ENCODE measurements at places on chromosomes 6 and 20. TPM values are rescaled to one million over a fixed set of nuclear protein-coding genes. Genes with fewer than 3 reads are reported as not detected.

Gene TMEM14B
- 59.8 TPM for total RNA-seq

GRCh38 chr6:43658161-43658560 is 13.3 kb downstream of the RSPH9 start:
- no peak for DNase-seq

Gene AGER
- total RNA-seq: 27.4 TPM

Gene DPPA5
- not detected for total RNA-seq

DNA sequence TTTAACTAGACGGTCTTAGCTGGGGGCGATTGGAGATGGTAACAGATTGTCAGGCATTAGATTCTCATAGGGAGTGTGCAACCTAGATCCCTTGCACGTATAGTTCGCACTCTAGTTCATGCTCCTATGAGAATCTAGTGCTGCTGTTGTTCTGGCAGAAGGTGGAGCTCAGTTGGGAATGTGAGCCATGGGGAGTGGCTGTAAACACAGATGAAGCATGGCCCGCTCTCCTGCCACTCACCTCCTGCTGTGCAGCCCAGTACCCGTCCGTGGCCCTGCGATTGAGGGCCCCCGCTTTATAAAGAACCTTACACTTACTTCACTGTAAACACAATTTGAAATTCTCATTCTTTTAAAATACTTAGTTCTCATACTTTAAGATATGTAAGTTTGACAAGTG is 339.4 kb downstream of the CDH26 start:
- DNase-seq: no peak

DNA sequence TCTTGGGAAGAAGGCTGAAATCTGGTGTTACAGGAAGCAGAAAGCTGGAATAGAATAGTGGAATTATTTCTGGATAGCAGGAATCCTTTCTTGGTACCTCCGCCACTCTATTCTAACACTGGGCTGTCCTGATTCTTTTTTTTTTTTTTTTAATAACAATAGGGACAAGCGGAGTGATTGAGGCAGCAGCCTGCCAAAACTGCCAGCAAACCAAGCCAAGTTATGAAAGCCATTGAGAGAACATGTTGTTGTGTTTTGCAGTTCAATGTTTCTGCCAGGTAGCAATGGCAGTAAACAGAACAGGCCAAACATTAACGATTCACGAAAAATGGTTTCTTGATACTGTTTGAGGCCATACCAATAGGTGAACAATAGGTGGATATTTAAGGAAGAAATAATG is 47.1 kb downstream of the SLC26A8 start:
- no peak for DNase-seq

DNA sequence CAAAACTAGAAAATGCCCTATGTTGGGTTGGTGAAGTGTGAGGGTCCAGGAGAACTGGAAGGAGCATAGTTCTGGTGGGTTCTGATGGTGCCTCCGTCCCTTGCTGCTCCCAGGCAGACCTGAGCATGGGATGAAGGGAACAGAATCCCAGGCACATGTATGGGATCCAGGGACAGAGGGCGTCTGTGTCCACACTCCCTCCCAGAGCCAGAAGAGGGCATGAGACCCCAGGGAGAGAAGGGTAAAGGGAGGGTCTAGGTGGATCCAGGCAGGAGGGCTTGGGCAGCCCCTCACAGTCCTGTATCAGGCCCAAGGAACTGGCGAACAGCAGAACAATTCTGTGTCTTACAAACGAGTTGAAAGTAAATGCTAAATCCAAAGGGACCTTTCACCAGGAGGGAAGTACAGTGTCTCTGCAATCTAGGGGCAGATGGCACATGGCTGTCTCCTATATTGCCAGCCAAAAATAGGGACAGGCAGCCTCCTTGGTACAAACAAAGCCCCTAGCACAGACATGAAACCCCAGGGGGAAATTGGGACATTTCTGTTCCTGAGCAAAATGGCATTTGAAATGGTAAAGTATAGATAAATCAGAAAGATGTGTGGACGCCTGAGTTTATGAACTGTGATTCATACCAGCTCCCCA is 2.5 kb upstream of the BPIFA1 start:
- no peak for DNase-seq

Gene SCGN
- total RNA-seq: not detected

GRCh38 chr6:138291036-138291848 is 73.0 kb upstream of the PBOV1 start:
- no peak for DNase-seq

DNA sequence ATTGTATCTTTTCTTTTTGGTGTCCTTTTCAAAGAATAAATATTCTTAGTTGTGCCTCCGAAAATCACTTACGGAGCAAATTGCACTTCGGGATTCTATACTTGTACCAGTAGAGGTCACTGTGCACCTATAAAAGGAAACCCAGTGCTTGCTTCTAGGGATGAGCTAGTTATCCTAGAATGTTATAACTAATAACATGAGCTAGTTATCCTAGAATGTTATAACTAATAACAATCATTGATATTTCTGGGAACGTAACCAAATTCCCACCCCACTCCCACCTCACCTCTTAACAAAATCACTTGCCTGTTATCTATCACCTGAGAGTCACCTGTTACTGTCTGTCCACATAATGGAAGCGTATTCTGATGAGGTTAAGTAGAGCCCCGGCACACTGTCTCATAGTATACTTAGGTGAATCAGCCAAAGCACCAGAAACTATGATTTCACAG is 126.9 kb upstream of the TIAM2 start:
- DNase-seq: no peak

Gene SLC32A1
- total RNA-seq: not detected

DNA sequence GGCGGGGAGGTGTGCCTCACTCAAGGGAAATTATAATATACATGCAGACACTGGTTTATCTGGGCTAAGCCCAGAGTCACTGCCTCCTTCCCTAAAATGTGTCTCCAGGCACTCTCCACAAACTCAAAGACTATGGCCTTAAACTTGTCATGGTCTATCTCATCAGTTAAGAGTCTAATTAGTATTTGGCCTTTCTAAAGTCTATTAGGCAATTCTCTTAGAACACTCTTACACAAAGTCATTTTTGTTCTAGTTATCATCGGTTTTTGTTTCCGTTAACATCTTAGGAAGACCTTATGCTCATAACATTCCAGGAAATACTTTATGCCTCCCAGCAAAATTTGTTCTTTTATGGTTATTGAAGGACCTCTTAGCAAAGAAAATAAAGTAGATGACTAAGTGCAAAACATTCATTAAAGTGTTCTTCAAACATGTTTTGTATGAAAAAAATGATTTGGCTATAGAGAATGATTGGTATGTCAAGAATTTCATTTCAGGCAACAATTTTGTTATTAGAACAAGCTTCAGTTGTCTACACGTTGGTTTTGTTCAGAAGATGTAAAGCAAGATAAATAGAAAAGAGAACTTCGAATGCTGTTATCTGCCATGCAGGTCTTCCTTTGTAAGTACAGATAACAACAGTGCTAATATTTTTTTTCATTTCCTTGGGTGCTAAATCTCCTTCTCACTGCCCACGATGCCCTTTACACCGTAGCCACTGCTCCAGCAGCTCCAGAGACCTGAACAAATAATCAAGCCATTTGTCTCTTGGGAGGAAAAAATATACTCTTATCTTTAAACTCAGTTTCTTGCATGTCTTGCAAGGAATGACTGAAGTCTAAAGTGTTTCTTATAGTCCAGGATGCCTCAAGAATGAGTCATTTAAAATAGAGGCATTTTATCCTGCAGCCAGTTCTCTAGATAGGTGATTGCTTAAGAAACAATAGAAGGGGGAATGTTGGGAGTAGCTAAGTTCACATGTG is 170.4 kb downstream of the HTR1B start:
- DNase-seq: no peak

GRCh38 chr6:158910484-158911440 is 89.2 kb downstream of the RSPH3 start:
- DNase-seq: no peak

Gene SMLR1
- not detected for total RNA-seq

Measured in T-helper 17 cell (primary cell).